ENCODE measurements at places on chromosomes 16 and 17.

DNA sequence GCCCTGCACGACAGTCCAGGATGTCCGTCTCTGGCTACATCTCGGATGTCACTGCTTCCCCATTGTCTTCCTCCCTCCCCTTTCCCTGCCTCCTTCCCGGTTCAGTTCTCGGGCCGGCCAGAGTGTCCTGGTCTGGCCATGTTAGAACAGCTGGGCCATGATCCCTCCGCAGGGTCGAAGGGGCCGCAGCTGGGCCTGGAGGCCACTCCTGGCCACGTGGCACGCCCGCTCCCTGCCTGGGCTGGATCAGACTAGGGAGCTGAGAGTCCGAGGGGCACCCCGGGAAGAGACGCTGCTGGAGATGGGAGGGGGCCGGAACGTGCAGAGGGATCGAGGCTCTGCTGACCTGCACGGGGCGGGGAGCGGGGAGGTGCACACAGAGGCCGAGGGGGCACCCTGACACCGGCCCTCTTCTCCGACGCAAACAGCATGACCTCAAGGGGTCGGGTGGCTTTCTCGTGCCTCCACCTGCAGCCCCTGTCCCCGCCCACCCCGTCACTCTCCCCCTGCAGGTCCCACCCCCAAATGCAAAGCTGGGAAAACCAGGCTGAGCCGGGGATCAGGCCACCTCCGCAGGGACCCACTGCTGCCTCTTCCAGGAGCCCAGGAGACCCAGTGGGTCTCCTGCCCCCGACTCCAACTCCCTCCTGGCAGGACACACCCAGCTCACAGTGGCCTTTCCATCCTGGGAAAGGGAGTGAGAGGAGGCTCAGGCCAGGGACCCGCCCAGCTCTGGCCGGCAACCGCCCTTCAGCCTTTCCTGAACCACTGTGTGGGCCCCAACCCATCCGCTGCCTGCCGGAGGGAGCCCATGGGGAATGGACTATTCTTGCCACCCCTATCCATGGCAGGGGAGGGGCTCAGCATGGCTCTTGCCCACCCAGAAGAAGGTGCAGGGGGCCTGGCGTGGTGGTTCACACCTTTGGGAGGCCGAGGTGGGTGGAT, 38.5 kb downstream of the CTU2 start:
- no peak for DNase-seq

DNA sequence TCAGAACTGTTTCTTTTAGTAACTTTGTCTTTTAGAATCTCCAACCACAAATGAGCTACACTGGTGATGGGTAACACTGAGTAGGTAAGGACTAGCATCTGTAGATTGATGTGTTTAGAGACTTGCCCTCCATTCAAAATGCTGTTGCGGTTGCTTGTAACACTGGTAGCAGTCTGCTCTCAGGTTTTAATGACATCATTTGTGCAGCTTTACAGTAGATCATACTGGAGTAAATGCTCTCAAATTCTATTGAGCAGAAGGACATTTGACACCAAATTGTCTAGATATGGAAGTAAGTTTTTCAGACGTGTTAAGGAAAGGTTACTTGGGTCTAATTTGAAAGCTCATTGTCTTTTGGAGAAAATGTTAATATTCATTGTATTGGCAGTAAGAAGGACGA, 98.8 kb downstream of the NLK start:
- DNase-seq = no peak

- DNase-seq = peak; percentile 19
Observed at GRCh38 chr16:83068686-83069085, 441.9 kb downstream of the CDH13 start.

- DNase-seq = no peak
Observed at GRCh38 chr17:69706127-69706526, 291.6 kb downstream of the MAP2K6 start.

GRCh38 chr17:66287911-66288310, 14.5 kb upstream of the PRKCA start:
- no peak for DNase-seq

DNA sequence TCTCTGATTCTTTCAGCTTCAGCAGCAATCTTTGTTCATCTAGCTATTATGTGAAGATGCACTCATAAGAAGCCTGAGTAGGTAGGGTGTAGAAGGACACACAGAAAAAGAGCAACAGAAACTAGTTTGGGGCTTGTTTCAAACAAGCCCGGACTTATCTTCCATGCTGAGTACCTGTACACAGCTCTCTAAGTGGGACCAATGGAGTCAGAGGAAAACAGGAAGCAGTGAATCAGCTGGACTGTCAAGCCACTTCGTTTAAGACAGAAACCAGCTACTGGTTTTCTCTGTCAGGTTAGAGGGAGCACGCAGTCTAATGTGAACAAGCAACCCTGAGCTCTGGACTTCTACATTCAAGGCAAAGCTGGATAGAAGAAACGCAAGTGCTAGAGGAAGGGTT, 16.0 kb downstream of the MAP2K6 start:
- DNase-seq = no peak

DNA sequence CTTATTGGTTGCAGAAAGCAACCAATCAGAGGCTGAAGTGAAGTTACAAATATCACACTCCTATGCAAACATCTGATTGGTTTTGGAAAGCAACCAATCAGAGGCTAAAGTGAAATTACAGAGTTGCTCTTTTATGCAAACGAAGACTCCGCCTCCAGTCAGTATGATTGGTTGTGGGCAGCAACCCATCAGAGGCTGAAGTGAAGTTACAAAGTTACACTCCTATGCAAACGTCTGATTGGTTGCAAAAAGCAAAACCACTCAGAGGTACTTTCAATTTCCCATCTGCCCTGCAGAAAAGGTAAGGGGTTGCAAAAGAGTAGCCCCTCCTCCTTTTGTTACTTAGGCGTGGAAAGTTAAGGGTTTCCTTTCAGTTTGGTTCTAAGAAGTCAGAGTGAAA, 697.3 kb downstream of the MAF start:
- no peak for DNase-seq

DNA sequence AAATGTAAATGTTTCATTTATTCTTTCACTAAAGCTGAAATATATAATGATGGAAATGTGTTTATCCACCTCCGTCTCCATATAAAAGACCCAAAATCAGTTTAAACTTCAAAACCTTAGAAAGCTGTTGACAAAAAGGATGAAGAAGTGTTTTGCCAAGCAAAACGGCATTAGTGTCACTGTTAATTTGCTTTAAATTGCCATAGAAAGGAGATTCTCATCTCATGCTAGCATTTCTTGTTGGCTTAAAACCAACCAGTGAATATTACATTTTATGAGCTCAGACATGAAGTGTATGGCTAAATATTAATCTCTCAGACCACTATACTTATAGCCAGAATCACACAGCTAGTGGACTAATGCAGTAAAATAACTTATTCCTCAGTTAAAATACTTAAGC, 398.8 kb downstream of the KIF2B start:
- DNase-seq = no peak

GRCh38 chr17:38617074-38617860, 11.5 kb upstream of the SRCIN1 start:
- no peak for DNase-seq
